ENCODE measurements at places on chromosomes 12 and 14.

- DNase-seq: no peak
Observed at GRCh38 chr14:97298736-97299135, 501.6 kb downstream of the VRK1 start.

DNA sequence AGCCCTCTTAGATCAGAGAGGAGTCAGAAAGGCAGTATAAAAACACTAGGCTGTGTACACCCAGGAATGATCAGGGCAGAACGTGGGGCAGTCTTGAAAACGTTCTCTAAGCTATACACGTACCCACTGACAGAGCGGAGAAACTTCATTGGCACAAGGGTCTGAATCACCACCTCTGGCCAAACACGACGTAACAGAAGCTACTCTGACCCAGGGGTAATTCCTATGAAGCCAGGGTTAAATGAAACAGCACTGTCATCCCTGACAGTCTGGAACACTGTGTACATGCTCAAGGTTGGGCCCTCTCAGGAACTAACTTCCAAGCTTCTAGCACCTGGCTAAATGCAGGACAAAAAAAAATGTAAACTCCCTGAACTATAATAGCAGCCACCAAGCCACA lies 38.4 kb downstream of the PARP11 start:
- no peak for DNase-seq

DNA sequence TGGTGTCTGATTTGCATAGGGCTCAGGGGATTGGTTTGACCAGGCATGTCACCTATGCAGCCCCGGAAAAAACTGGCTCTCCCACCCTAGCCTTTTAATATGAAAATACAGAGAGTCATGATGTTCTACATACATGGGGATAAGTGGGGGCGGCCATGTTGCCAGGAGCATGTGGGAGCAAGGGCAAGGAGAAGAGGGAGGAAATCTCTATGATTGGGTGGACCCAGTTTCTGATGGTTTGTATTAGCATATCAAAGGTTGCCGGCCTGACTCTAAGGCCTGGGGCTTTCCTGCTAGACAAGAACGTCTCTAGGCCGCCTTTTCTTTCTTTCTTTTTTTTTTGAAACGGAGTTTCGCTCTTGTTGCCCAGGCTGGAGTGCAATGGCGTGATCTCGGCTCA lies 123.4 kb upstream of the CPSF6 start:
- DNase-seq: no peak

GRCh38 chr12:5487948-5488625 lies 56.2 kb downstream of the NTF3 start:
- no peak for DNase-seq

DNA sequence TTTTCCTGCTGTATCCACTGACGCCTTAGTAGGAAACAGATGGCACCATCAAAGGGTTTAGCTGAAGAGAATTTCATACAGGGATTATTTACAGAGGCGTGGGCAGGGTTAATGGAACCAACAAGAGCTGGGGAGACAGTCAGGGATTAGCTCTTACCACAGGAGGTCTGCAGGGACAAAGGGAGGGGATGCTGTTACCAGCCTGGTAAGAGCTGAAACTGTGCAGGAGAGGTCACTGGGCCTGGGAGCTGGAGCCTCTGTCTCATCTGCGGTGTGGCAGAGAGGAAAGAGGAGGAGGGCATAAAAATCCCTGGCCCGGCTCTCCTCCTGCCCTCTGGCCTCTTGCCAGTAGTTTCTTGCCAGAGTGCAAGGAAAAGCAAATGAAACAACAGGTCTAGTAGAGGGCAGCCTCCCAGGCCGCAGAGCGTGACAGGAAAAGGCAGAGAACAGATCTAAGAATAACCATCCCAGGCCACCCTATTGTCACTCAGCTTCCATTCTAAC lies 18.9 kb upstream of the POC1B start:
- DNase-seq: no peak

DNA sequence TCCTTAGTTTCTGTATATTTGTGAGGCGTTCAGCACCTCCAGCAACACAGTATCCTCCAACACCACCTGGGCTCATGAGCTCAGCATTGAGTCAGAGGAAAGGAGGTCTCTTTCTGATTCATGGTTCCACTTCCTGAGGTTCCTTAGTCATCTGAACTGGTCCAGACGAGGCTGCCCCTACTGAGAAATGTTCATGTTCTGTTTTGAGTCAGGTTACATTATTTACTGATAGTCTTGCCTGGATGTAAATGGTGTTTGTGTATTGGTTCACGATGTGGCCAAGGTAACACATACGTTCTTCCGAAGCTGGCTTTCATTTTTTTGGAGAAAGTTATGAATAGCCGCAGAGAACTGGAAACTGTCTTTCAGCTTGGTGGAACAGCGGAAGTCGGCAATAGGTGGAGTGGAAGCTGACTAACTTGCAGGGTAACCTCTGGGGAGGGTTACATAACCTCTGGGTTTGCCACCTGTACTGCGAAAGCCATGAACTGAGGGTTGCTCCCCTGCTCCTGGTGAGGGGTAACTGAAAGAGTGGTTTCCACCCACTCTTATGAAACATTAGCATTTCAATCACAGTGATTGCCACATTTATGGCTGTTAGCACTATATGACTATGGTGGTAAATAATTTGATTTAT lies 42.2 kb upstream of the MANSC4 start:
- DNase-seq: peak; percentile 49

- DNase-seq: no peak
Observed at GRCh38 chr14:30657050-30657449, 34.9 kb downstream of the SCFD1 start.

DNA sequence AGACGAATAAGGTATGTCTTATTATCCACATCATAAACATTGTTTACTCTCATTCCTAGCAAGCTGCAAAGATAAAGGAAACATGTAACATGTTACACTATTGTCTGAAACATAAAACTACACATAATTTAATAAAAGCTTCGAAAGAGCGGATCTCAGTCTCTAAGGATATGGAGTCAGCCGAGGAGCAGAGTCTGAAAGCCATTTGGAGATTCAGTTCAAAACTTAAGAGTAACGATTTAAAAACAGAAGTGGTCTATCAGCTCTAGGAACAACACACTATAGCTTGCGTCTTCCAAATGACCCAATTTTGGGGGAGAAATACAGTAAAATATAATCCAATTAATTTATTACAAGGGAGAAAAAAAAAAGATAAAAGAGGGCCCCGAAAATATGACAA lies 775 bp downstream of the NEMF start:
- DNase-seq: no peak

GRCh38 chr14:22552827-22553076 lies 36.3 kb downstream of the DAD1 start:
- DNase-seq: no peak

DNA sequence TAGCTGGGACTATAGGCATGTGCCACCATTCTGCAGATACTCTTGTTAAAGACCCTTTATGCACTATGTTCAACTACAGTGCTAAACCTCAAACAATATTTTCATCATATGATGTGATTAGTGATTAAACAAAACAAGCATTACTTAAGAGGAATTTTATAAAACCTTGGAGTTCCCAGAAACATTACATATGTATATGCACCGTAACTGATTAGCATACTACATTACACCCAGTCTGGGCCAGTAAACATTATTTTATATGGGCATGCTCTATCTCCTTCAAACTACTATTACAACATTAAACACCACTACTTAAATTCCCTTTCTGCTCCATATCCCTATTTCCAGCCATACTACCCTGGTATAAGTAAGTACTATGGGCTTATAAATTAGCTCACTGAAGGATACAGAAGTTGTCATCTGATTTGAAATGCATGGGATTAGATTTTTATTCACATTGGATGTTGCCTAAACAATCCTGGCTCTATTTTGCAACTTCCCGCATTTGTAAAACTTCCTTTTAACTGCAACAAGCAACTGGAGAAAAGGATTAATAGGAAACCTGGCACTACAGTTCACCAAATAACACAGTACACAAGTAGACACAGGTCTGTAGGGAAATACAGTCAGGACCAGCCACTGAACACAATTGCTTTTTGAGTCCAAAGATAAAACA lies 205.8 kb downstream of the MED13L start:
- DNase-seq: no peak

Data from NAMALWA (cell line).